ENCODE measurements at places on chromosomes 2 and 18. TPM values are rescaled to one million over a fixed set of nuclear protein-coding genes. Genes with fewer than 3 reads are reported as not detected.

BMP10 gene
- not detected for total RNA-seq

DNA sequence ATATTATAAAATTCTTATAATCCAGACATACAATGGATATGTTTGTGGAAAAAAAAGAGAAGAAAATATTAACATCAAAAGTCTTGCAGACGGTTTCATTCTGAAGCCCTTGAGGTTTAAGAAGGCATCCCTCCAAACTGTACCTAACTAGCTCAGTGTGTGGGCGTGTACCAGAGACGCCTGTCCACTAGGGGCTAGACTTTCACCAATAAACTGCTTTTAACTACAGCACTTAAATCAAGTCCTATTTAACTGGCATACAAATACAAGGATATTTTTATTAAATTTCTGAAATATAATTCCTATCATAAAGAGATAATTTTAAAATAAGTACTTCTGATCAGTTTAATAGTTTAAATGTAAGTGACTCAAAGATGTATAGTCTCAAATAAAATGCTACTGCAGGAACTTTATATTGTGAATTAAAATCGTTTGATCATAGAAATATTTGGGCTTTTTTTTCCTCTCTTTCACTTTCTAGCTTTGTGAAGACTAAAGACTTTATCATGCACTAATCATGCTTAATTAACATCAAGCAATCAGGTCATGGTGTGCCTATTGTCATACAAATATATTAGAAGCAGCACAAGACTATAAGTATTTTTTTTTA is 437.7 kb downstream of the SATB2 start:
- DNase-seq: no peak

DTNA gene
- 34.0 TPM for total RNA-seq

DNA sequence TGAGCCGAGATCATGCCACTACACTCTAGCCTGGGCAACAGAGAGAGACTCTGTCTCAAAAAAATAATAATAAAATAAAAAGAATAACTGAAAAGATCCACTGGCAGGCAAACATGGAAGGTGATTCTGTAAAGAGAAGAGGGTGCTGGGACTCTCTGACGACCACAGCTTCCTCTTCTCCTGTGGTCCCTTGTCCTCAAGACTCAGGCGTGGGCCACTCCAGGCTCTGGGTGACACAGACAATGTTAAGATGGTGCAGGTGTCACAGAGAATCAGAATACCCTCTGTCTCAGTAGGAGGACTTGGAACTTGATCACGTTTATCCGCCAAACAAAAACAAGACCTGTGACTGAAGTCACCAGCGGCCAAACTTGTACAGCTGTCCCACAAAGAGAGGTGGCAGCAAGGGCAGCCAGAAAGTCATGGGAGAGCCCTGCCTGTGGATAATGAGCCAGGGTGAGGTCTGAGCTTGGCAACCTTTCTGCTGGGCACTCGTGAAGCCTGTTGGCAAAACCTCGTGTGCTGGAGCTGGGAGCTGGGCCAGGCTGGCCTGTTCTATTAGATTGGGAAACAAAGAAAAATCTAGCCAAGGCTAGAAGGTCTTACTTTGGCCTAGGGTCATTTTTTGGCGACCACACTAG is 76.4 kb upstream of the ITGA6 start:
- no peak for DNase-seq

GRCh38 chr18:21074336-21075323 is 37.0 kb downstream of the ROCK1 start:
- no peak for DNase-seq

- no peak for DNase-seq
These were observed 165.6 kb downstream of the MYO1B start for GRCh38 chr2:191410646-191411436.

GRCh38 chr18:77054288-77054605 is 78.3 kb downstream of the MBP start:
- no peak for DNase-seq

DNA sequence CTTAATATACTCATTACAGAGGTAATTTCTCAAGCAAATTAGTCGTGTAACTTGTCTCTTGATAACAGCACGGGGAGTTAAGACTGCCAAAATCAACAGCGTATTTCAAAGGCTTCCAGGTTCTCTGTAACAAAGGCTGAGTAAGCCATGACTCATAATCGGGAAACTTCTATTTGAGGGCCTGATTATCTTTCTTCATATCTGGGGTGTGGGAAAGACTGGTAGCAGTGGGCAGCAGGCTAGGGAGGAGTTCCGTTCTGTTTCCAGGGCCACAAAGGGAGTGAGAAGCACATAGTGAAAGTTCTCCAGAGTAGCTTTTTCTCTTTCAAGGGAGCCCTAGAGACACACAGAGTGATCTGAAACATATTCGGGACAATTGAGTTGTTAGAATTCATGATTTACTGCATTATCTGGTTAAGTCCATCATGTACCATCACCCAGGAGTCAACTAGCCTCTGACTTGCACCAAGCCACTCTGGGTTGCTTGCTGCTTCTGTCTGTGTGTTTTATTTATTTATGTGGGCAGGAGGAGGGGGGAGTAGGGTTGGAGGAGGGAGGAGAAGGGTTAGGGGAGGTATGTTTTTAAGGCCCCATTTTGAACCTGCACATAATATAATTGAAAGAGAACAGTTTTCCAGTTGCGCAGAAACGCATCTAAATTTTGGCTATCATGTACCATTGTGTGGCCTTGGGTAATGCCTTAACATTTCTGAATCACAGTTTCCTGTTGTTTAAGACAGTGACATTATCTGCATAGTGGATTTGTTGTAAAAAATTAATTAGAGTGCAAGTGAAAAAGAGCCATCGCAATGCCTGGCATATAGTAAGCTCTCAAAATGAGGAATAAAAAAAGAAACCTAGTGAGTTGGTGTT is 80.5 kb upstream of the ITPRID2 start:
- no peak for DNase-seq

GRCh38 chr2:190679813-190680591 is 31.1 kb downstream of the NAB1 start:
- peak; percentile 12 for DNase-seq

DNA sequence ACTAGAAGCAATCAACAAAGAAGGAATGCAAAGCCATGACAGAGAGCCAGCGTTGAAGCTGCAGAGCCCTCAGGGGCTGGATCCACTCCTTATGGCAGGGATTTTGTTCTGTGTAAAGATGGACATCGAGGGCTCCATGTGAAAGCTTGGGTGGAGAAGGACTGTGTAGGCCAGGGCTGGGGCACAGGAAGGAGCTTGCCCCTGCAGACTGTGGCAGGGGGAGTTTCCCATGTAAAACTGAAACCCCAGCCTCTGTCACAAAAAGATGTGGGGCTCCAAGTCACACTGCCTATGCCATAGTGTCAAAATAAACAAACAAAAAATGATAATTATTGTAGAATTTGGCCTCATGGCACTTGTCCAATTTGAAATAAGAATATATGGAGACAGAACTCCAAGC is 408.7 kb upstream of the HS6ST1 start:
- DNase-seq: no peak

DNA sequence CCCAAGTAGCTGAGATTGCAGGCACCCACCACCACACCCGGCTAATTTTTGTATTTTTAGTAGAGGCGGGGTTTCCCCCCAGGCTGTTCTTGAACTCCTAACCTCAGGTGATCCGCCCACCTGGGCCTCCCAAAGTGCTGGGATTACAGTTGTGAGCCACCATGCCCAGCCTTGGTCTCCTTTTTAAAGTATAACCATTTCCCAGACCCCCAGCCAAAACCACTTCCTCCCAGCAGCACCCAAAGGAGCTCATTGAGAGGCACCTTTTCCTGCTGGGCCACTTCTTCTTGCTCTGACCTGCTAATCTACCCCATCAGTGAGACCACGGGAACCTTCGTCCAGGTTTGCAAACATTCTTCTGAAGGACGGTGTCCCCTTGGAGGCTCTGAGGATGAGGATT is 69.9 kb downstream of the INPP5D start:
- no peak for DNase-seq

- DNase-seq: no peak
These were observed 36.2 kb downstream of the HJURP start for GRCh38 chr2:233817995-233818638.

GRCh38 chr2:169365029-169365480 is 2.7 kb upstream of the LRP2 start:
- no peak for DNase-seq

IL36RN gene
- 0.13 TPM for total RNA-seq

CNGA3 gene
- total RNA-seq: 5.3 TPM

CMPK2 gene
- 3.4 TPM for total RNA-seq

GRCh38 chr2:239231231-239232194 is 169.3 kb downstream of the HDAC4 start:
- DNase-seq: no peak

DNA sequence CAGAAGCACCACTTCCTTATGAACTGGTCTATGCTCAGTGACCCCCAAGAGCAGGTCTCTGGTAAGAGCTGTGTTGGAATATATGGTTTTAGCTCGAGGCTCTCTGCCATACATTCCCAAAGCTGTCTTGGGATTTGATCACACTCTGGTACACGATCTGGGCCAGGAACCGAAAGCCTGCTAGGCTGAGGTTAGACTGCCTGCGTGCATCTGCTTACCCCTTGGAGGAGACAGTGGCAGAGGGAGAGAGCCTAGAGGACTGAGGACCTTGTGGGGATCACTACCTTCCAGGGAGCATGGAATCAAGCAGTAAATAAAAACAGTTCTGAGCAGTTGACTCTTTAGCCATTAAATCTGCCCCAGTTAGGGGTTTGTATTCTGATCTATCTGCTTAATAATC is 63.7 kb downstream of the ZNF532 start:
- no peak for DNase-seq

DNA sequence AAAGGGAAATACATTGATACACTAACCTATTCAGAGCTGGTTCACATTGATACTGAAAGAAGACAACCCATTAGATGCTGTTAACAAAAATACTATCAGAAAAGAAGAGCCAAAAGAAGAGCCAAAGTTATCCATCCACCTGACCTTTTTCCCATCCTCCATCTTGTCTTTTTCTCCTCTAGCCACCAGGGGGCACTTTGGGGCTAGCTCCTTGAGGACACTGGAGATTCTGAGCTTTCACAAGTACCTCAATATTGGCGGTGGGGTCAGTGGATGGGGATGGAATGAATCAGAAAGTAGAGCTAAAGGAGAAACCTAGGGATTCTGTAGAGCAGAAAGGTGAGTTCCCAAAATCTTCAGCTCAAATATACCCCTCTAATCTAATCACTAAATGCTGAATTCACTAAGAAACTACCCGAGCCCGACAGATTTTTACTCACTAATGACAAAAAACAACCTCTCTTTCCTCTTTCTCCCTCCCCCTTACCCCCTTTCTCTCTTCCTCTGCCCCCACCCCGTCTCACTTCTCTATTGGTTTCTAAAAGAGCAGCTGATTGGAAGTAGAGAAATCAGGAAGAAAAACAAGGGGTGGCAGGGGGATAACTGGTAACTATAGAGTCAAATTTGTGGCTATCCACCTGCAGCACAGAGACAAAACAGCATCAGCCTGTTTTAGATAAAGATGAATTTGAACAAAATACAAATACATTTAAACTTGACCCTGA is 203.3 kb downstream of the TCF4 start:
- no peak for DNase-seq

GRCh38 chr2:86035883-86036668 is 69.6 kb downstream of the POLR1A start:
- peak; percentile 26 for DNase-seq

- DNase-seq: no peak
These were observed 260.5 kb downstream of the TNS1 start for GRCh38 chr2:217742276-217742675.

GPD2 gene
- total RNA-seq: 43.3 TPM

PTPRN gene
- 30.2 TPM for total RNA-seq

DNA sequence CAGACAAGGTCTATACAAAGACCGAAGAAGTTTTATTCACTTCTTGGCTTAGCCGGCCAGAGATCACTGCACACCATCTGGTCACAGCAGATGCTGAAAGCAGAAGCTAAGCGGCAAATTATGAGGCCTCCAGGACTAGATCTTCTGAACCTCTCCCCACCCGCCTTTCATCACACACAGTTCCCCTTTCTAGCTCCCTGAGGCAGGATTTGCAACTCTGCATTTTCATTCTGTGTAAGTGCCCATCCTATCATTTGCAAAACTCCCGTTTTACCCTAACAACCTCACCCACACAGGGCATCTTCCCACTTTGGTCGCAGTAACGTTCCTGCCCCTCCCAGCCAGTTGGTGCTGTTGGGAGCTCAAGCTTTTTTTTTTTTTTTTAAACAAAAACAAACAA is 3.1 kb upstream of the MOB1A start:
- no peak for DNase-seq

SH3BP4 gene
- total RNA-seq: 49.0 TPM

DNA sequence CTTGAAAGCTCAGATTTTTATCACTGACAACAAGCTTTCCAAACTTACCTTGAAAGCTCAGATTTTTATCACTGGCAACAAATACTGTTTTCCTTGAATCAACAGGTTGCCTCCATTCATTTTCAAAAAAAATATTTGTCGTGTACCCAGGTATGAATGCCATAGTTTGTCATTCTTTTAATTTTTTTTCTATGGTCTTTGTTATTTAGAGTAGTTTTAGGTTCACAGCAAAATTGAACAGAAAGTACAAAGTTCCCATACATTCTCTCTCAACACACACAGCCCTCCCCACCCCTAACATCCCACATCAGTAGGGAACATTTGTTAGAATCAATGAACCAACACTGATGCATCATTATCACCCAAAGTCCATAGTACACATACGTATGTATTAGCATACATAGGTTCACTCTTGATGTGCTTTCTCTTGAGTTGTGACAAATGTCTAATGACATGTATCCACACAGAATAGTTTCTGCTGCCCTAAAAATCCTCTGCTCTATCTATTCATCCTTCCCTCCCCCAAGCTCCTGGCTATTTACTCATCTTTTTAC is 25.9 kb downstream of the WDR33 start:
- DNase-seq: no peak

PCARE gene
- total RNA-seq: not detected

ANKRD62 gene
- not detected for total RNA-seq

CHST9 gene
- total RNA-seq: 38.9 TPM

- DNase-seq: no peak
These were observed 8.0 kb upstream of the CDK15 start for GRCh38 chr2:201798252-201798913.

- no peak for DNase-seq
These were observed 27.3 kb upstream of the NRP2 start for GRCh38 chr2:205654878-205655605.

- no peak for DNase-seq
These were observed 122.5 kb upstream of the RND3 start for GRCh38 chr2:150609831-150610582.

GRCh38 chr2:171547256-171547655 is 25.0 kb downstream of the CYBRD1 start:
- no peak for DNase-seq

- DNase-seq: no peak
These were observed 229.9 kb downstream of the TFCP2L1 start for GRCh38 chr2:121055088-121055487.

GRCh38 chr2:38390947-38391346 is 13.9 kb upstream of the ATL2 start:
- no peak for DNase-seq
